ENCODE measurements at places on chromosomes 12 and 14. TPM values are rescaled to one million over a fixed set of nuclear protein-coding genes. Genes with fewer than 3 reads are reported as not detected.

The RNU4-1 gene
- 1,738 TPM for total RNA-seq

The KIF5A gene
- 2.6 TPM for total RNA-seq

The NAA30 gene
- 20.8 TPM for total RNA-seq

The YAF2 gene
- 35.4 TPM for total RNA-seq

The HPD gene
- not detected for total RNA-seq

The MYBPC1 gene
- total RNA-seq, result not detected

The ST8SIA1 gene
- 0.15 TPM for total RNA-seq

The MYRFL gene
- total RNA-seq, result 0.27 TPM

The SLC8A3 gene
- total RNA-seq, result 0.17 TPM

The SLC6A15 gene
- not detected for total RNA-seq

The RNFT2 gene
- 6.6 TPM for total RNA-seq

The KLHL33 gene
- total RNA-seq, result not detected

The PKP2 gene
- total RNA-seq, result 5.3 TPM

The KRT74 gene
- not detected for total RNA-seq

The EML5 gene
- not detected for total RNA-seq

The STAC3 gene
- 1.1 TPM for total RNA-seq

The TAS2R10 gene
- total RNA-seq, result 1.1 TPM

The OR11H7 gene
- not detected for total RNA-seq

The CMA1 gene
- total RNA-seq, result not detected

The WDR89 gene
- total RNA-seq, result 10.8 TPM

The SRGAP1 gene
- total RNA-seq, result 13.2 TPM

The KCNA1 gene
- 0.45 TPM for total RNA-seq
